GM12878 (cell line): ENCODE measurements at places on chromosomes 4 and X. TPM values are rescaled to one million over a fixed set of nuclear protein-coding genes. Genes with fewer than 3 reads are reported as not detected.

The GPR50 gene
- polyA plus RNA-seq: 0.08 TPM in 1 of 2 replicates, not detected in the other

The RNF128 gene
- polyA plus RNA-seq: not detected in 2 replicates

The LUZP4 gene
- not detected in 2 replicates for polyA plus RNA-seq

The UGT2B15 gene
- not detected in 2 replicates for polyA plus RNA-seq

The DAPP1 gene
- 57.5 and 58.9 TPM in 2 replicates for polyA plus RNA-seq

The CXCR3 gene
- polyA plus RNA-seq: 48.0 and 56.4 TPM in 2 replicates

The NPY1R gene
- not detected in 2 replicates for polyA plus RNA-seq

The UCP1 gene
- not detected in 2 replicates for polyA plus RNA-seq

The LINC00632 gene
- polyA plus RNA-seq: not detected in 2 replicates

The CSAG3 gene
- 0.40 and 0.51 TPM in 2 replicates for polyA plus RNA-seq

The TCEAL6 gene
- polyA plus RNA-seq: not detected in 2 replicates

The REPS2 gene
- polyA plus RNA-seq: 2.3 and 2.9 TPM in 2 replicates

The GABRG1 gene
- polyA plus RNA-seq: not detected in 2 replicates

The TMSB15B gene
- polyA plus RNA-seq: 27.5 and 31.1 TPM in 2 replicates
